Forelimb muscle (tissue), 1 donor: ENCODE measurements at places on chromosomes 4 and X. TPM values are rescaled to one million over a fixed set of nuclear protein-coding genes. Genes with fewer than 3 reads are reported as not detected.

Gene PNCK
- 6.2 TPM for polyA plus RNA-seq

Gene KCND1
- 1.2 TPM for polyA plus RNA-seq

Gene MAP3K15
- polyA plus RNA-seq, result 0.68 TPM

Gene L1CAM
- polyA plus RNA-seq, result 1.9 TPM

Gene CWH43
- not detected for polyA plus RNA-seq

Gene DAPP1
- polyA plus RNA-seq, result 2.3 TPM

Gene TBX22
- polyA plus RNA-seq, result 0.09 TPM

Gene PABPC1L2B
- not detected for polyA plus RNA-seq
